ENCODE measurements at places on chromosomes 11 and 22.

- DNase-seq, result no peak
These were observed 40.1 kb upstream of the PPARA start for GRCh38 chr22:46110215-46110614.

- peak; percentile 89 for DNase-seq
These were observed at the start of gene TRAF6 for GRCh38 chr11:36509694-36510593. Gene TRAF6 (minus strand): TSS chr11:36510272. CDS start chr11:36501515, 8,757 bp downstream.

GRCh38 chr22:27614006-27614649 lies 187.4 kb downstream of the MN1 start:
- no peak for DNase-seq

DNA sequence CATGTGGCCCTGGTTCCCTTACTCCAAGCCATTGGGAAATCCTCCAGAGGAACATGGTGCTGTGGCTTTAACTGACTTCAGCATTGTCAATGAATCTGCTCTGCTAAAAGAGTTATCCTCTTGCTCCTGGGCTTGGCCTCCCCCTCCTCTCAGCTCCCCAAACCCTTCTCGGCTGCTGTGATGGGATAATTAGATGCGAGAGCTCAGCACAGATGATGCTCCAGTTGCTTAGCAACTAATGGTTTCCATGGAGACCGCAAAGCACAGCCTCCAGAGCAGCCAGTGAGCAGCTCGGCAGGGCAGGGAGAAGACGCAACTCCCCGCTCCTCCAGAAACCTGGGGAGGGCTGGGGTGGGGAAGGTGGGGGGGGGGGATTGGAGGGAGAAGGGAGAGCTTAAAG lies 2.8 kb upstream of the UPK2 start:
- no peak for DNase-seq

GRCh38 chr11:19012636-19013035 lies 47.9 kb downstream of the MRGPRX2 start:
- DNase-seq, result no peak

DNA sequence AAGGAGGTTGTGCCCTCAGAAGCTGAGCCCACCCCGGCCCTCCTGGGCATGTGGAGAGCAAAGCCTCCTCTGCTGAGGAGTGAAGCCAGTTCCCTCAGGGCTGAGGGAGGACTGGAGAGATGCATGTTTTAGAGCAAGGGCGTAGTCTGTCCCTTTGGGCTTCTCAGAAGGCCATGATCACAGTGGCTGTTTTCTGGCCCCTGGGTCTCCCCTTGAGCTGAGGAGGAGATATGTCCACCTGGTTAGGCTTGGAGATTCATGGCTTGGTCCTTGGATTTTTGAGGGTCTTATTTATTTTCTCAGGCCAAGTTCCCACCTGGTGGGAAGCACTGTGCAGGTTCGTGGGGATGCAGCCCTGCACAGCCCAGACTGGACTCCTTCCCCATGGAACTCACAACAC lies 46.5 kb upstream of the THY1 start:
- DNase-seq, result no peak

GRCh38 chr11:109302591-109303334 lies 119.2 kb upstream of the C11orf87 start:
- DNase-seq, result no peak

All from activated CD4-positive, alpha-beta T cell treated with anti-CD3 and anti-CD28 coated beads, Interleukin-2, Interleukin-4, amounts not matched to agents 100 ng/mL and 50 ng/mL, durations not matched to agents 16 hours and 8 hours (primary cell).